ENCODE measurements at places on chromosomes 7 and 10.
A peak's percentile ranks its signal among the peaks of the same experiment; 100 is the strongest.

DNA sequence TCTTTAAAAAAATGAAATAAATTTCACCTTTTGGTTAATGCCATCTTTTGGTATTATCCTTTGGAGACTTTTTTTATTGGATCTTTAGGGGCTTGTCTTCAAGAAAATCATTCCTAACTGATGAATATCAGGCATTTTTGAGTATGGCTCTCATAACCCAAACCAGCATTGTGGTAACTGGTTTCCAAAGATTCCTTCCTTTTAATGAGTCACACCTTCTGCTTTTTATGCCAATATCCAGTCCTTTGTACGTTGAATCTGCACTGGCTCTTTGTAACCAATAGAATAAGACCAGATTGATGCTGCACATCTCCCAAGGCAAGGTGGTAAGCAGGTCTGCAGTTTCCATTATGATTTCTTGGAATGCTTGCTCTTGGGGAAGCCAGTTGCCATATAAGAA is 89.1 kb downstream of the GPR158 start:
- no peak for DNase-seq

DNA sequence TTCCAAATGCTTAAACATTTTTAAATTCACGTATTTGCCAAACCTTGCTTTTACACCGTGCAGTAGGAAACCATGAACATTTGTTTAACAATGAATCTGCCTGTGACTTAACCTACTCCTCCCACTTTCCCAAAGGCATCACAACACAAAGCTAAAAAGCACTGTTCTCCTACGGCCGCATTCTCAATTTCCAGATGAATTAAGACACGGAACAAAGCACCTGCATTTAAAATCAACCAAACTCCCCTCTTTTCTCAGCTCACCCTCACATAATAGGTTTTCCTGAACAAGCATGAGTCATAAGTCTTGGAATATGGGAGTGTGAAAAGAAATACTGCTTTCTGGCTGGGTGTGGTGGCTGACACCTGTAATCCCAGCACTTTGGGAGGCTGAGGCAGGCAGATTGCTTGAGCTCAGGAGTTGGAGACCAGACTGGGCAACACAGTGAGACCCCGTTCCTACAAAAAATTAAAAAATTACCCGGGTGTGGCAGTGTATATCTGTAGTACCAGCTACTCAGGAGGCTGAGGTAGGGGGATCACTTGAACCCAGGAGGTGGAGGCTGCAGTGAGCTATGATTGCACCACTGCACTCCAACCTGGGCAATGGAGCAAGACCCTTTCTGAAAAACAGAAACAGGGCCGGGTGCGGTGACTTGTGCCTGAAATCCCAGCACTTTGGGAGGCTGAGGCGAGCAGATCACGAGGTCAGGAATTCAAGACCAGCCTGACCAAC is 51.7 kb upstream of the CYTH3 start:
- DNase-seq, result no peak

DNA sequence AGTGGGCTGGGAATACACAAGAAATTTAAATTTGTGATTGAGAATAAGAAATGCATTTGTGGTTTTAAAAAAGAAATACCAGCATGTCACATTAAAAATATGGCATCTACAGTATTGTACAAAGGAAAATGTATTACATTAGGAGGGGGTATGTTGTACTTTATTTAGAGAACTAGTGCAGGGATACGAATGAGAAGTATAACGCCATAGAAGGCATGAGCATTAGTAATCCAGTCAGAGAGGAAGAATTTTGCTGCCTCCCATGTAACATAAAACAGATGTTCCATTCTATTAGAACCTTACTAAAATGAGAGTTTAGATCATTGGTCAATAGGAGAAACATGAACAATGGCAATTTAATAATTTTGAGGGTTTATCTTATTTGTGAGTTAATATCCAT is 182.2 kb downstream of the ADK start:
- DNase-seq, result no peak

- no peak for DNase-seq
These were observed 136.6 kb upstream of the NRBF2 start for GRCh38 chr10:62996516-62996915.

DNA sequence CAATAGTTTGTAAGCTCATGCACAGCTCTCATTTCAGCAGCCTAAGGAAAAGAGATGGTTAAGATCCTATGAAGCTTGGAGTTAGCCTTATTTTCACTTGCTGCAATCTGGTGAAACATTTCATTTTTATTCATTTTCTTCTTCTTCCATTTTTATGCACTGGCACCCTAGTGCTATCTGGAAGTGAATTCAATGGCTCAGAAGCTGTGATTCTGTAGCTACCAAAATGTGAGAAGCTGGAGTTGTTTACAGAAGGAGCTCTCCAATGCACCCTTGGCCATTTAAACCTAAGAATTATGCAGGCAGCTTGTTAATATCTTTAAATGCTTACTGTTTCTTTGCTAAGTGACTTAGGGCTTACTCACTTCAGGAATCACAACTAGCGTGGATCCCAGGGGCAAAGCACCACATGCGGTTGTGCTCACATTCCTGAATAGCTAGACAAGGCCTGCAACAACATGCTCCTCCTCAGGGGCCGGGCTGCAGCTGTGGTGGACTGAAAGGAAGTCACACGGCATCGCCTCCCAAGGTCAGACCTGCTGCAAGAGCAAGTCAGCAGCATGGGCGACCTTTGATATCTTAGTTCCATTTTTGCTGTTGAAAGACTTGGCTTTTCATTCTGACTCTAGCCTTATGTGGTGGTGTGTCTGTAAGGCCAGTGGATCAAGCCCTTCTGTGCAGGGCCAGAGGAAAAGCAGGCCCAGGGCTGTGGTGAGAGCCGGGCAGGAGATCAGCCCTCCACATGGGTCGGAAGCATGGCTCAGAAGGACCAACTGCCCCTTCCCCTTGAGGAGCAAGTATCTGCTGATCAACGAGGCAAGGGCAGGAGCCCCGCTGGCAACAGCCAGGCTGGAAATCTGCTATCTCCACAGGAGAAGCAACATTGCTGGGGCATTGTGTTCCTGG is 91.9 kb upstream of the MBL2 start:
- no peak for DNase-seq

- DNase-seq, result no peak
These were observed 98.0 kb downstream of the SPAG6 start for GRCh38 chr10:22443175-22443901.

DNA sequence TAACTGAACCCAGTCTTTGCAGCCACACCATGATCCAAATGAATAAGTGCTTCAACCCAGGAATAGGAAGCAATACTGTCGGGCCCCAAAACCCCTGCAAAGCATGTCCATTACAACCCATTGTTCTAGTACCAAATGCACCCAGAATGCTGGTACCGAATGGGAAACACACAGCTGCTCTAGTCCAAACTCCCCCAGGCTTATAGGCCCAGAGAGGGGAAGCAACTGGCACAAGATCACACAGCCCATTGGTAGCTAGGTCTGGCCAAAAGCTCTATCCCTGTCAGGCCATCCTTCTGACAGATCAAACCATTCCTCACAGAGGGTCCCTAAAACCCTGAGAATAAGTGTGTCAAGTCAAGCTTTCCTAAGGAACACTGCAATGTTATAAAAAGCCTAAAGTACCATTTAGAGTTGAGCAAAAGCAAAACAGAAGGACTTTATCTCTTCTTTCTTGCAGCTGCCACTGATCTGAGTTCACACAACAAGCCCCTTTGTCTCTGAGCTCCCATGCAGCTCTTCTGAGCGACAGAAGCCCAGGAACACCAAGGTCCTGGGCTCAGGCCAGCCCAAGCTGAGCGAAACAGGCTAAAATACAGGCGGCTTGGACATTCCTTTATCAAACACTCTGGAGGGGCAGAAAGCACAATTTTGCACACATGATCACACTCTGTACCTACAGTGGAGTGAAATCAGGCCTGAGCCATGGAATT is 116.7 kb downstream of the SGMS1 start:
- no peak for DNase-seq

- DNase-seq, result no peak
These were observed 196.1 kb downstream of the DOCK4 start for GRCh38 chr7:112010109-112010508.

DNA sequence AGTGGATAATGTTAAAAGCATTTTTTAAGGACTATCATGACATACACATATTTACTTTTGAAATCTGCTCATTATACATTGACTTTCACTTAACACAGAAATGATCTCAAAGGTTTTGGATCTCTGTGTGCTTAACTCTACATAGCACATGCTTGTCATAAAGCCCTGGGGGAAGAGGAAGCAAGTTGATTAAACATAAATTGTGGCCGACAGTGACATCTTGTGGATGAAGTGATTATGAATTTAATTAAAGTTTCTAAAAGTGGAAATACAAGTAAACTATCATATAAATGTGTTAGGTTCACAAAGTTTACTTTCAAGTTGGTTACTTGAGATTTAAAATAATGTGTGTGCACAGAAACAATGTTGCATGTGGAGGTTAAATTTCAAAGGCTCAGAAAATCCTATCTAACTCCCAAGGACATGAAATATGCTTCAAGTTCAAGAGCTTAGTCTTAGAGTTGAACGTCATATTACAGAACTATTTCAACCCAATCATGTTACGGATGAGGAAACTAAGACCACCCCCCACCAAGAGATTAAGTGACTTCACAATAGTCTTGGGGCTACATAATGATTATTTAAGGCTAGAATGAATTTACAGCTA is 1247.8 kb downstream of the GATA3 start:
- DNase-seq, result peak; percentile 19

- DNase-seq, result no peak
These were observed 110.4 kb downstream of the SFMBT2 start for GRCh38 chr10:7300384-7300971.

DNA sequence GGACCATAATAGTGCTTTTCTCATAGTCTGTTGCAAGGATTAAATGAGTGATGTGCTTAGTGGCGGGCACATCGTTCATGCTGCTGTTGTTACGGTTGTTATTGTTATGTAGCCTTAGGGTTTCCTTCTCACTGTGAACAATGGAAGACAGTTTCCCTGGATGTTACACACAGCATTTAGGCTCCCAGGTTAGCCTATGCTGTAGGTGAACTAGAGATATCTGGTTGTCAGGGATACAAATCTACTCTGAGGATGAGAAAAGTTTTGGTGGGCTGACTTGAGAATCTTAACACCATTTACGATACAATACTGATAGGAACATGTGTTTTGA is 14.7 kb downstream of the SH3PXD2A start:
- DNase-seq, result no peak

DNA sequence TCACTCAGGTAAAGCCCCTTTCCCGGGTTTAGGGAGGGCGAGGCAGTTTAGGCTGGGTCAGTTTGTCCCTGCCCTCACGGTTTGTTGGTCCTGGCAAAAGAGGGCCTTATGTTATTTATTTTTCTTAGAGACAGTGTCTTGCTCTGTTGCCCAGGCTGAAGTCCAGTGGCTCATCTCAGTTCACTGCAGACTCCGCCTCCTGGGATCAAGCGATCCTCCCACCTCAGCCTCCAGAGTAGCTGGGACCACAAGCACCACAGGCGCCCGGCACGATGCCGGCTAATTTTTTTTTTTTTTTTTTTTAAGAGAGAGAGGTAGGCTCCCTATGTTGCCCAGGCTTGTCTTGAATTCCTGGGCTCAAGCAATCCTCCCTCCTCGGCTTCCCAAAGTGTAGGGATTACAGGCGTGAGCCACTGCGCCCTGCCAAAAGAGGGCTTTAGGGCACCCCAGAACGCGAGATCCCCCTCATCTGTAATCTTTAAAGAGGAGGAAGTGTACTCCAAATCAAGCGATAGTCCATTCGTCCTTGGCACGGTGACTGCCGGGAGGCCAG is 626 bp upstream of the BMS1 start:
- no peak for DNase-seq

GRCh38 chr10:100382553-100382952 is 35.5 kb downstream of the SCD start:
- DNase-seq, result no peak

DNA sequence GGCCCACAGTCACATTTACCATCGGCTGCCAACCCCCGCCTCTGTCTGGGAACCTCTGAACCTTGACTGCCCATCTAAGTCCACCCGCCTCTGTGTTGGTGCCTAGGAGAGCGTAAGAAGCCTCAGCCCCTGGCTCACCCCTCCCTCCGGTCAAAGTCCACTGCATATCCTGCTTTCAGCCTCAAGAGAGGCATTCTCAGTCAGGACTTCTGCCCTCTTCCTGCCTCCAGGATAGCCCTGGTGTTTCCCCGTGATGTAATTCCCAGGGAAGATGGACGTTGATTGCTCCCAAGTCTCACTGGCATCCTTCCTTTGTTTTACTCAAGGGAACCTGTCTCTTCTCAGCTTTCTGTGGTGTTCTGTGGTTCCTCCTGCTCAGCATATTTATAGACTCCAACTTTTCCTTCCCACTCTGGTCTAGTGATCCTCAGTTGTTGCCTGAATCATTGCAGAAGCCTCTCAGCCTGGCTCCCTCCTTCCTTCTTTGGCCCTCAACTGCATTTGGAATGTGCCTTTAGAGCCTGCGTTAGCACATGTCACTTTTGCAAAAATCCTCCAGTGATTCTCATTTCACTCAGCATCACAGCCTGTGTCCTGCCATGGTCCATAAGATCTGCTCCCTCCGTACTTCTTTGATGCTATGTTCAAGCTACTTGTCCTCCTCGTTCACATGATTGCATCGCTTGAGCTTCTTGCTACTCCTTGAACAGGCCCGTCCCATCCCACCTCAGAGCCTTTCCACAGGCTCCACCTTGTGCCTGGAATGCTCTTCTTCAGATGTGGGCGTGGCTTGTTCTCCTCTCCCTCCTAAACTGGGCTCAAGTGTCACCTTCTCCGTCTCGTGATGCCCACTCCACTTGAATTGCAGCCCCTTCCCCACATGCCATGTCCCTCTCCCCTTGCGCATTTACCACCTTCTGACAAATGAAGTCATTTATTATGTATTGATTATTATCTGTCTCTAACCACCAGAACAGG is 124.2 kb downstream of the PLPP4 start:
- DNase-seq, result no peak

DNA sequence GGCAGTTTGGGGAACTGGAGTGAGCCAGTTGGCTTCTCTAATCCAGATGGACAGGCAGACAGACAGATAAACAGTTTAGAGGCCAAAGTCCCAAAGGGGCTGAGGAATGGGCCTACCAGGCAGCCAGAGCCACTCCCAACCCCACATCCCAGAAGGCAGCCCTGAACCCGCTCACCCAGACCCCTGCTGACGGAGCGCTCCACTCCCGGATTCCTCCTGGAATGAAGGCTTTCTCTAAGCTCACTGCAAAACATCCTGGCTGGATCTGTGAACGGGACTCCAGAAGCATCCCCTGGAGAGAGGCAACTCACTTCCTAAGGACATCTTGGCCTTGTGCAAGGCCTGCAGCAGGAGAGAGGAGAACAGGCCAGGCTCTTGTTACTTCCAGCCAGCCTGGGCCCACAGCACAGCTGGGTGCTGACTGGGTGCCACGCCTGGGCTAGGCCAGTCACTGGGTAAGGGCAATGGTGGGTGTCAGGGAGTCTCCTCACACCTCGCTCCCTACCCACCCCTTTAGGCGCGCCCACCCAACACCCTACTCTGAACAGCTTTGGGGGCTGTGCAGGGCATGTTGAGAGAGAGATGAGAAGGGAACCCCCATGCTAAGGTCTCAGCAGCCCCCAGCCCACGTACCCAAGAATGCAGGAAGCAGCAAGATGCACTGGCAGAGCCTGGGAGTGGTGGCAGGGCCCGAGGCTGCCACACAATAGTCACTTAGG is 168.6 kb upstream of the ZMIZ1 start:
- DNase-seq, result no peak

DNA sequence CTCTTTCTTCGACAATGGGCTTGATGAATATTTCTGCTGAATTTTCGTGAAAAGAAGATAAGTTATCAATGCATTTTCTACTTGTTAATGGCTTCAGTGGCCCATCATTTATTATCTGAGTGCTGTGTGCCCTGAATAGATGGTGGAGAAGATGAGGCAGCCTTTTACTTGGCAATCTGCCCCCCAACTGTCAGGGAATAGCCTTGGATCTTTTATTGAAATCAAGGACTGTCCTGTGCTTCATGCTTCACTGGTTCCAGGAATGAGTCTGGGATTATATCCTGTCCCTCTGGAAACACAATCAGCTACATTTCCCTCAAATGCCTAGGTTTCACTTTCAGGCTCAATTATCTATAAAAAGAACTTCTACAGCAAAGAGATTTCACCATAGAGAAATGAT is 75.9 kb upstream of the NXPH1 start:
- DNase-seq, result no peak
